ENCODE measurements at places on chromosomes 3 and 15. TPM values are rescaled to one million over a fixed set of nuclear protein-coding genes. Genes with fewer than 3 reads are reported as not detected.
A peak's percentile ranks its signal among the peaks of the same experiment; 100 is the strongest.

ACVR2B gene
- 4.6 TPM for total RNA-seq

- peak overlapping the region; percentile 92 for H3K27ac ChIP-seq
- H3K27me3 ChIP-seq: peaks cover 22% of the 10 kb centered on the region
- peak; percentile 39 for DNase-seq
- H3K4me3 ChIP-seq: peak overlapping the region; percentile 64
Measured at GRCh38 chr3:46537779-46538178, 28.3 kb downstream of the LRRC2 start.

GHRL gene
- total RNA-seq: 0.77 TPM

DNA sequence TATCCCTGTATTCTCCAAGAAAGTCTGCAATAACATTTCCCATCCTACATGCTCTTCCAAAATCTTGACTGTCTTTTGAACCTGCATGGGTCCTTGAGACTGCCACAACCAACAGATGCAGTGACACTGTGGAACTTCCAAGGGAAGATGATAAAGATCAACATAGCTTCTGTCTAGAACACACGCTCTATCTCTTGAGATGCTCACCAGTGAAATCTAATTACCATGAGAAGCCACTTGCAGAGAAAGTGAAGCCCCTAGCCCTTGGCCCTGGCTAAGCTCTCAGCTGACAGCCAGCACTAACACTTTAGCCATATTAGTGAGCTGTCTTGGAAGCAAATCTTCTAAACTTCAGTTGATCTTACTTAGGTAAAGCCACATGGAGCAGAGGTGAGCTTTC is 36.6 kb downstream of the EOMES start:
- H3K4me1 ChIP-seq: peaks cover 10% of the 10 kb centered on the region
- no peaks in the 10 kb centered on the region for H3K36me3 ChIP-seq
- no peak overlapping the region for H3K27ac ChIP-seq
- H3K4me3 ChIP-seq: no peak overlapping the region
- peaks cover 2% of the 10 kb centered on the region for H3K27me3 ChIP-seq
- no peak for DNase-seq

GP5 gene
- total RNA-seq: 0.53 TPM

DNA sequence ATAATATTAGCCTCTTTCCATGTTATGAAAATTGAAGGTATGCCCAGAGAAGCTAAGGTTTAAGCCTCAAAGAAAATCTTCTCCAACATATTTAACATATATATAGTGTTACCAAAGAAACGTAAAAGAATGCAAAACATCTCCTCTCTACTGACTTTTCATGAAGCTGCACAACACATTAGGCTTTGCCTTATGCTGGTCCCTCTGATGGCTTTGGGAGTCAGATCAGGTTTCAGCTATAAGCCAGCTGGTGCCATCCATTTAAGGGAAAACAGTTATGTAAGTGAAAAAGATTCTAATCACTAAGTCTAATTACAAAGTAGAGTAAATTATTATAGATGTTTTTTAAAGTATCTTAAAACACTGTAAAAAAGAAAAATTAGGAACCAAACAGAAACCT is 410.5 kb downstream of the LSAMP start:
- no peak overlapping the region for H3K27ac ChIP-seq

GRCh38 chr3:138114431-138114918 is 933 bp downstream of the DZIP1L start:
- peaks cover 61% of the 10 kb centered on the region for H3K27me3 ChIP-seq
- H3K4me1 ChIP-seq: peaks cover 6% of the 10 kb centered on the region
- peak overlapping the region; percentile 71 for H3K4me3 ChIP-seq
- H3K27ac ChIP-seq: no peak overlapping the region
- DNase-seq: no peak

- DNase-seq: no peak
- peak overlapping the region; percentile 99 for H3K4me3 ChIP-seq
- H3K36me3 ChIP-seq: peaks cover 32% of the 10 kb centered on the region
- peaks cover 60% of the 10 kb centered on the region for H3K4me1 ChIP-seq
Measured at GRCh38 chr3:51385621-51386091, 565 bp downstream of the MANF start.

NPAP1 gene
- total RNA-seq: not detected

DNA sequence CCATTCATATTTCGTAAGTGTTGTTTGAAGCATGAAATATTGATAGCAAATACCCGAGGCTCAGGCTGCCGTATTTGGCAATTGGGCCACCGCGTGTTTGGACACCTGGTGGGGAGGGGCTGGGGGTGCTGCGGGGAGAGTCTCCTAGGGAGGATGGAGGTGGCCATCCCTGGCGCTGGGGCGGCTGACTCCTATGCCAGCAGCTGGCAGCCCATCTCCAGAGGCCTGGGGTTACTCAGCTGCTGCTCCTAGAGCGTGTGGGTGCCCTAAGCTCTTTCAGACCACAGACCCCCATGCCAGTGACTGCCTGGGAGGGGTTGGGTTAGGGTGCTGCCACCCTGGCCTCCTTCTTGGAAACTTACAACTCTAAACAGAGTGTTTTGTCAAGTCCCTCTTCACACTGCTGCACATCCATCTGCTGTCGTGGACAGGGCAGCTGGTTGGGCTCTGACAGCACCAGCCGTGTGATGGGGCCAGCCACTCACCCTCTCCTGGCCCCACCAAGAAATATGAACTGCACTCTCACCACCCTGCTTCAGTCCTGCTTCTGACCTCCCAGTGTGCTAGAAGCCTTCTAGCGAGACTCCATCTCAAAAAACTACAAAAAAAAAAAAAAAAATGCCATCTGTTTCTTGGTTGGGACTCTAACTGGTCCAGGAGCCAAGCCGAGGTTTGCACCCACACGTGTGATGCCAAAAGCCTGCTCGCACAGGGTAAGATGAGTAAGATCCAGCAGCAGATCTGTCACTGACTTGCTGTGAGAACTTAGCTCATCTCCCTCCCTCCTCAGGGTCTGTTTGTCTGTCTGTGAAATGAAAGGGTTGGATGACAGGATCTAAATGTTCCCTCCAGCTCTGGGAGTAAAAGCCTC is 156.2 kb downstream of the MEGF11 start:
- no peak overlapping the region for H3K27ac ChIP-seq
- H3K4me1 ChIP-seq: no peaks in the 10 kb centered on the region
- no peak overlapping the region for H3K4me3 ChIP-seq
- no peak for DNase-seq
- no peaks in the 10 kb centered on the region for H3K36me3 ChIP-seq
- peaks cover 12% of the 10 kb centered on the region for H3K27me3 ChIP-seq

DNA sequence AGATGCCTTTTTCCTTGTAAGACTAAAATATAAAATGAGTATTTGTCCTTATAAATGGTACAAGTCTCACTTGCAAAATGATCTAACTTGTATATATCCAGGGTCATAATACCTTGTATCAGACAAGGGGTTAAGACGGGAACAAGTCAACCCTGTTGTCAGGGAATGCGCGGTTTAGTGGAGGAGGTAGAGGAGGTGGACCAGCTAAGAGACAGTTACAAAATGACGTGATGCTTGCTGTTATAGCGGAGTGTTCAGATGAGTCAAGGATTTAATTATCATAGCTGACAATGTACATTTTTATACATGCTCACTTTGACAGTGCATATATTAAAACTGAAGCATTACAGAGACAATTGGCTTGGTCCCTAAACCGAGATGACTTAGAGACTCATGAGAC is 26.8 kb upstream of the KLHL25 start:
- no peaks in the 10 kb centered on the region for H3K36me3 ChIP-seq
- no peak overlapping the region for H3K27ac ChIP-seq
- peaks cover 12% of the 10 kb centered on the region for H3K27me3 ChIP-seq
- H3K4me1 ChIP-seq: no peaks in the 10 kb centered on the region
- H3K4me3 ChIP-seq: no peak overlapping the region
- DNase-seq: no peak

DNA sequence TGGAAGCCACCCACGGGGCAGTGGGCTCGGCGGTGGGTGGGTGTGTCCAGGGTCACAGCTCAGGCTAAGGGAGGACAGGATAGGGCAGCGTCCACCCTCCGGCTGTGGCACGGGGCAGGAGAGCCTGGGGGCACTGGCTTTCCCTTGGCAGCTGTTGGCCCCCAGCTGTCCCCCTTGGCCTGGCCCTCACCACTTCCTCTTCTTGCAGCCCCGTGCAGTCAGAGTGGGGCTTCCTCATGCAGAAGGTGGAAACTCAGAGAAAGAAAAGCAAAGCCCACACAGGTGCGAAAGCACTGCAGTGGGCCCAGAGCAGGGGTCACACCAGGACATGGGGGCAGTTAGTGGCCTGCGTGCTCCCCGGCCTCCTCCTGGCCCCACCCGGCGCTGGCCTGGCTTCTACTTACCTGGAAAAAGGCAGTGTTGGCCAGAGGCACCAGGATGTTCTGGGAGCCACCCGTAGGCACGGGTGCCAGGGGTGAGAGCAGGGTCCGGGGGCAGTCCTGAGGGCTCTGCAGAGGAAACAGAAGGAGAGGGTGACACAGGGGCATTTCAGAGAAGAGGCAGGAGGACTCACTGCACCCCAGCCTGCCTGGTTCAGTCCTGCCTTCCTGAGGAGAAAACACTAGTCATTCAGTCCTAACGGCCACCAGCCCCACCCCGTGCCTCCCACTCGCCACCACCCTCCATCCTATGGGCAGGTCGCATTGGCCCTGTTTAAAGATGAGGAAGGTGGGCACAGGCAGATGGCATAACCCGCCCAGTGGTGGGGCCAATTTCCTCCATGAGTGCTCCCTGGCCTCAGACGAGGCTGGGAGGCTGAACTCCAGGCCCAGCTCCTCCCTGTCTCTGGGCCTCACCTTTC is 28.3 kb downstream of the PLXND1 start:
- H3K36me3 ChIP-seq: no peaks in the 10 kb centered on the region
- no peaks in the 10 kb centered on the region for H3K27me3 ChIP-seq
- H3K4me3 ChIP-seq: no peak overlapping the region
- DNase-seq: peak; percentile 56
- peak overlapping the region; percentile 69 for H3K27ac ChIP-seq

DNA sequence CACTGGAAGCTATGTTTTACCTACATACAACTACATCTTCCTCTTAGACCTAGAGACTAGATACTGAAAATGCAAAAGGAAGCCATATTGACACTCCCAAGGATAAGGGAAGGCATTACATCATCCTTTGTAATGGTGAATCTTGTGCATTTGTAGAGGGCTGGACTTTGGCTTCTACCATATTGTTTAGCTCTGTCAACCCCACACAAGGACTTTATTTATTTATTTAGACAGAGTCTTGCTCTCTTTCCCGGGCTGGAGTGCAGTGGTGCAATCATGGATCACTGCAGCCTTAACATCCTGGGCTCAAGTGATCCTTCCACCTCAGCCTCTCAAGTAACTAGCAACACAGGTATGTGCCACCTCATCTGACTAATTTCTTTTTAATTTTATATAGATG is 331.5 kb upstream of the TPRG1 start:
- no peak for DNase-seq
- no peaks in the 10 kb centered on the region for H3K27me3 ChIP-seq
- H3K27ac ChIP-seq: no peak overlapping the region
- no peaks in the 10 kb centered on the region for H3K4me1 ChIP-seq
- peaks cover 3% of the 10 kb centered on the region for H3K36me3 ChIP-seq

DNA sequence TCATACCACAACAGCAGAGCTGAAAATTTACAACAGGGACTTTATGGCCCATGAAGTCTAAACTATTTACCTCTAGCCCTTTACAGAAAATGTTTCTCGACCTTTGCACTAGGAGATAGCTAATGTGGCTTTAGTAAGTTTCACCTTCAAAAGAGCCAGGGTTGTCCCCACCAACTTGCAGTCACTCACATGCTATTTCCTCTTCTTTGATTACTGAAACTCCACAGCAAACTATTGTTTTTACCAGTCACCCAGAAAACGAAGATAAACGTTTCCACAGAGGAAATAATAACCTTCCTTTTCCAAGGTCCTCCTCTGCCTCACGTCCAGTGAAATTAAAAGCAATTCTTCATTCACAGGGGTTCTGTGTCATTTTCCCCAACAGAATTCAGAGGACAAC is 48.2 kb downstream of the WWTR1 start:
- DNase-seq: no peak
- peaks cover 12% of the 10 kb centered on the region for H3K4me1 ChIP-seq
- H3K27ac ChIP-seq: no peak overlapping the region
- no peaks in the 10 kb centered on the region for H3K36me3 ChIP-seq
- peaks cover 10% of the 10 kb centered on the region for H3K27me3 ChIP-seq
- H3K4me3 ChIP-seq: no peak overlapping the region

DNA sequence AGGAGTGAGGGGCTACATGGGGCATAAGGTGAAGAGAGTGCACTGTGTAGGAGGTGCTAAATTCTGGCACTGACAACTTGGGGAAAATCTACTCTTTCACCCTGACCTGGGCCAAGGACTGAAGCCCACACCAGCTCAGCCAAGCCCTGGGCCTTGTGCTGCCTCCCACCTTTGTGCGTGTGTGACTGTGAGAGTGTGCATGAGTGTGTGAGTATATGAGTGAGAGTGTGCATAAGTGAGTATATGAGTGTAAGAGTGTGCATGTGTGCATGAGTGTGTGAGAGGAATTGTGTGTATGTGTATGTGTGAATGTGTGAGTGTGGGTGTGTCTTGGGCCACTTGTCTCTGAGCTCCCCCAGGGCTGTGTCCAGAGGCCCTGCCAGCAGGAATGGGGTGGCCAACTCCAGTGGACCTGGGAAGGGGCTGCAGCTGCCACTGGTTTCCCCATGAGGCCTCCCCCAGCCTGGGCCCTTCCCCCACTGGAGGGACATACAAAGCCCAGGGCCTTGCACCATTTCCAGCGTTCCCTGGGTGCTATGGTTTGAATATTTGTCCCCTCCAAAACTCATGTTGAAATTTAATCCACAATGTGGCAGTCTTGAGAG is 15.2 kb downstream of the C3orf22 start:
- H3K4me3 ChIP-seq: no peak overlapping the region
- DNase-seq: no peak
- no peak overlapping the region for H3K27ac ChIP-seq
- peaks cover 6% of the 10 kb centered on the region for H3K4me1 ChIP-seq

IL17RE gene
- 0.68 TPM for total RNA-seq

WDR53 gene
- 22.2 TPM for total RNA-seq

BSN gene
- total RNA-seq: 0.12 TPM

DNA sequence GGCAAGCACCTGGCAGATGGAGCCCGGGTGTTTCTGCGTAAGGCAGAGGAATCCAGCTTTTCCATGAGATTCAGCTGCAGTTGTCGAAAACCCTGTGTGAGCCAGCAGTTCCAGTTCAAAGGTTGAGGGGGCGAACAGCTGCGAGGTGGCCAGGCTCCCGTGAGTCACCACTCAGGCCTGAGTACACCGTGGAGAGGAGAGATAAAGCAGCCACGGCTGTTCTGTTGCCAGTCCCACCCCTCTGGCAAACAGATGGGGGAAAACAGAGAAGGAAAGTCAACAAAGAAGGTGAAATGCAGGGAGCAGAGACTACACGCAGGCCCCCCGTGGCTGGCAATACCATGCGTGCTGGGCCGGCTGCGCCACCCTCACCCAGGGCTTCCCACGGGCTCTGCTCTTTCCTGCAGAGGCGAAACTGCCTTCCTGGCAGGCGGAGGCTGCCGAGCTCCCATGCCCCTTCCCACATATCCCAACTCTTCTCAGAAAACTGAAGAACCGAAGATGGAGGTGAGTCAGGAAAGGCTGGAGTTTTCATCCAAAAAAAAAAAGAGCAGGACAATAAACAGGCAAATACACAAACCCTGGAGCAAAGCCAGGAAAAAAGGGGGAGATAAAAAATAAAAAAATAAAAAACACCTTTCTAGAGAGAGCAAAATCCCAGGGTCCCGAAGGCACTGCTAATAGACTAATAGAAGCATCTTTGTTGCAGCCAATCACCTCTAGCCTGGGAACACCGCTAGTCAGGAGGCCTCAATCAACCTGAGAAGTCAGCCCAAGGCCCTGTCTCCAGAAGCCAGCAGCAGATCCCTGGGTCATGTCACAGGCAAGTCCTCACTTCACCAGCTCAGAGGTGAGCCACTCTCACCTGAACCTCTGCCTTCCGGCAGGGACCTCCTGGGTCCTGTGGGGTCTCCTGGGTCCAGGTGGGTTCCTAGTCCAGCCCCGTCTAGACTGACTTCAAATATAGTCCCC is 37.7 kb downstream of the FAM174B start:
- H3K4me1 ChIP-seq: peaks cover 4% of the 10 kb centered on the region
- H3K27me3 ChIP-seq: peaks cover 5% of the 10 kb centered on the region
- no peak overlapping the region for H3K4me3 ChIP-seq
- H3K27ac ChIP-seq: no peak overlapping the region

KIF23 gene
- 70.9 TPM for total RNA-seq

MYEF2 gene
- 25.8 TPM for total RNA-seq
